Right ventricle myocardium inferior (tissue), 1 donor: ENCODE measurements at places on chromosomes 12 and 14. TPM values are rescaled to one million over a fixed set of nuclear protein-coding genes. Genes with fewer than 3 reads are reported as not detected.
A peak's percentile ranks its signal among the peaks of the same experiment; 100 is the strongest.

GRCh38 chr12:20398686-20399085 is 30.3 kb downstream of the PDE3A start:
- no peak for DNase-seq

DNA sequence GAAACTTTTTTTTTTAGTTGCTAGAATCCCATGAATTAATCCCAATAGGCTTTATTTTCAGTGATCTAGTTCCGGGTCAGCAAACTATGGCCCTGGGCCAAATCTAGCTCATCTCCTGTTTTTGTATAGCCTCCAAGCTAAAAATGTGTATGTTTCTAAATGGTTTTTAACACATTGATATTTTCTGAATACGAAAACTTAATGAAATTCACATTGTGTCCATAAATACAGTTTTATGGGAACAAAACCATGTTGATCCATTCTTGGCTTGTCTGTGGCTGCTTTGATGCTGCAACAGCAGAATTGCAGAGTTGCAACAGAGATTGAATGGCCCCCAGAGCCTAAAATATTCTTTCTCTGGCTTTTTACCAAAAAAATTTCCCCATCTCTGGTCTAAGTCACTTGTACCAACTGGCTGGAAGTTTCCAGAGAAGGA is 47.5 kb downstream of the ZNF664 start:
- no peak for DNase-seq

GRCh38 chr12:125406131-125406530 is 340.9 kb downstream of the AACS start:
- DNase-seq, result no peak

- DNase-seq, result no peak
Observed at GRCh38 chr14:58151133-58152013, 640 bp downstream of the ARMH4 start.

- DNase-seq, result no peak
Observed at GRCh38 chr14:68981139-68981538, 2.0 kb upstream of the ACTN1 start.

- no peak for DNase-seq
Observed at GRCh38 chr12:116722245-116722644, 15.6 kb downstream of the SPRING1 start.

- DNase-seq, result no peak
Observed at GRCh38 chr12:102050660-102051430, 10.9 kb downstream of the WASHC3 start.

DNA sequence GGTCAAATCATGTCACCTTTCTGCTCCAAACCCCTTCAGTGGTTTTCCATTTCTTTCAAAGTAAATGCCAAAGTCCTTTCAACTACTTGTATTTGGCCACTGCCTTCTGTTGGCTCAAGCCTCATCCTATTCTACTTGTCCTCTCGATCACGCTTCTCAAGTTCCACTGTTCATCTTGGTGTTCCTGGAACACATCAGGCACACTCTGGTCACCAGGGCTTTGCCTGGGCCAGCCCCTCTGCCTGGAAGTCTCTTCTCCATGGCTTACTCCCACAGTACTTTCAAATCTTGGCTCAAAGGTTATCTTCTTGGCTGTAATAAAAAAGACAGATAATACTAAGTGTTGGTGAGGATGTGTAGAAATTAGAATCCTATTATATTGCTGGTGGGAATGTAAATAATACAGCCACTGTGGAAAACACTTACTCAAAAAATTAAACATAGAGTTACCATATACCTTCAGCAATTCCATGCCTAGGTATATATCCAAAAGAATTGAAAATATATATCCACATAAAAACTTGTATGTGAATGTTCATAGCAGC is 17.3 kb upstream of the PPFIBP1 start:
- DNase-seq, result peak; percentile 74

DNA sequence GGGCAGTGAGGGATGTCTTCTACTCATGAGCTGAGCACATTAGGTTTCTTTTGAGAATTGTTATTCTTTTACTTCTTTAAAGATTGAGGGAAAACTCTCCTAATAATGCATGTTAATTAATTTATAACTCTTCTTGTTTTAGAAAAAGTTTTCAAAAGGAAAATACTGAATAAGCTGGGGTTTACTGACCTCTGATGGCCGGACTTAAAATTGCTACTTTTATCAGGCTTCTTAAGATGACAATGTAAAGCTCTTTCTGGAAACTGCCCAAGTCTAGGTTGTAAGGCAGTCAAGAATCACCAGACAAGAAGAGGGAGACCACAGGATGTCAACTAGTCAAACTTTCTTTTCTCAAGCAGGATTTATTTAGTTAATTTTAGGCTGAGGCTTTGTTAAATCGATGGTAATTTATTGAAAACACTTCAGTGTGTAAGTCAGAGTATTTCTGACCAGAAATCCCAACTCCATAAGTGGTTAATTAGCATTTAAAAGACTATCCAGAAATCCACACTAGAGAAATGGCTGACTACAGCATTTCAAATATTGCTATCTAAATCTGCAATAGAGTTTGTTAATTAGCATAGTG is 82.1 kb downstream of the AVPR1A start:
- no peak for DNase-seq

GRCh38 chr12:105812366-105812765 is 326.4 kb downstream of the NUAK1 start:
- DNase-seq, result no peak

GRCh38 chr12:80697270-80697887 is 10.1 kb upstream of the MYF6 start:
- DNase-seq, result no peak

- no peak for DNase-seq
Observed at GRCh38 chr14:66085224-66085623, 400.9 kb upstream of the CCDC196 start.

GRCh38 chr12:72493407-72493806 is 221.2 kb downstream of the TRHDE start:
- no peak for DNase-seq

DNA sequence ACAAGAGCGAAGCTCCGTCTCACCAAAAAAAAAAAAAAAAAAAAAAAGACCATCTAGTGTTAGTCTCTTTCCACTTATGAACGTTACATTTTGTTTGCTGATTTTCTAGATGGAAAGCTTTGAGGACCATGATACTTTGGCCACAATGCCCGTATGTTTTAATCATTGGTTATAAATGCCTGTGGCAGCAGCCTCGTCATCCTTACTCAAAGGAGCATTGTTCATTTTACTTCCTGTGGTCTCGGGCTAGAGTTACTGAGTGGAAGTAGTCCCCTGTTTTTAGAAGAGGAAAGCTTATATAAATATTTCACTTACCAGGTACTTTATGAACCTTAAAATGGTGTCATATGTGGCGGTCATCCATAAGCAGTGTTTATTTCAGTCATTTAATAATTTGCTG is 359.9 kb downstream of the AEBP2 start:
- DNase-seq, result no peak

- DNase-seq, result no peak
Observed at GRCh38 chr12:15543347-15543746, 221.0 kb downstream of the PTPRO start.

- no peak for DNase-seq
Observed at GRCh38 chr14:104942586-104942985, 17.9 kb downstream of the PLD4 start.

GRCh38 chr14:78028471-78028870 is 141.7 kb upstream of the NRXN3 start:
- no peak for DNase-seq

GRCh38 chr12:111643427-111643826 is 42.3 kb downstream of the BRAP start:
- no peak for DNase-seq

- DNase-seq, result no peak
Observed at GRCh38 chr12:38399711-38400206, 83.2 kb downstream of the ALG10B start.

GRCh38 chr14:93629643-93630042 is 158.6 kb downstream of the PRIMA1 start:
- DNase-seq, result no peak

GRCh38 chr12:25397001-25397400 is 146.3 kb upstream of the KRAS start:
- DNase-seq, result no peak

- no peak for DNase-seq
Observed at GRCh38 chr12:47778881-47779280, 5.8 kb downstream of the SLC48A1 start.

DNA sequence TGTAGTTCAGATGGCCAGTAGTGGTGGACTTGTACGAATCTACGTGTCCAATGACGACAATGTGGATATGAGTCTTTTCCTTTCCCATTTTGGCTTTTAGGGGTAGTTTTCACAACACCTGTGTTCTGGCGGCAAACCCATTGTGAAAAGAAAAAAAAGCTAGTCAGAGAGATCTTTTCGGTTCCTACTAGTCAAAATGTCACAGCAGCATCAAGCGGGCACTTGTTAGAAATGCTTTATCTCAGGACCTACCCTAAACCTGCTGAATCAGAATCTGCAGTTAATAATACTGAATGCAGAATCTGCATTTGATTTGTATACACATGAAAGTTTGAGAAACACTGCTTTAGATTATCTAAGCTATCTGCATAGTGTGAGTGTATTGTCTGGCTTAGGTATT is 18.3 kb downstream of the AEBP2 start:
- no peak for DNase-seq

The PTHLH gene
- total RNA-seq, result not detected

The DAD1 gene
- 143 TPM for total RNA-seq

The TAS2R31 gene
- 0.41 TPM for total RNA-seq

The OR4N2 gene
- not detected for total RNA-seq

The MFAP5 gene
- total RNA-seq, result 56.0 TPM

The FSCB gene
- not detected for total RNA-seq

The KCNK10 gene
- total RNA-seq, result not detected

The ZFHX2 gene
- total RNA-seq, result 0.60 TPM

The MEG3 gene
- total RNA-seq, result 34.8 TPM

The GPR65 gene
- 0.62 TPM for total RNA-seq

The FGF23 gene
- not detected for total RNA-seq

The WDHD1 gene
- total RNA-seq, result 1.9 TPM

The RNASE1 gene
- 373 TPM for total RNA-seq

The ANG gene
- 4.5 TPM for total RNA-seq
